WTC11 (cell line): ENCODE measurements at places on chromosomes 12 and 14. TPM values are rescaled to one million over a fixed set of nuclear protein-coding genes. Genes with fewer than 3 reads are reported as not detected.

TDP1 gene
- total RNA-seq: 54.2 to 59.8 TPM (median 57.3 TPM) in 3 replicates

ACRBP gene
- total RNA-seq: 2.1 to 4.2 TPM (median 3.2 TPM) in 3 replicates

- peaks cover 31% of the 10 kb centered on the region for H3K4me1 ChIP-seq
- H3K27me3 ChIP-seq: peaks cover 16% of the 10 kb centered on the region
- peaks cover 10% of the 10 kb centered on the region for H3K36me3 ChIP-seq
- DNase-seq: peak; percentile 41
Observed at GRCh38 chr14:24430682-24431568, 1.2 kb downstream of the KHNYN start.

GYS2 gene
- not detected in 3 replicates for total RNA-seq

- H3K4me1 ChIP-seq: peaks cover 5% of the 10 kb centered on the region; the same call in 1 of the 2 replicates
- DNase-seq: peak; percentile 69
- no peaks in the 10 kb centered on the region for H3K27me3 ChIP-seq
- no peaks in the 10 kb centered on the region for H3K36me3 ChIP-seq
Observed at GRCh38 chr12:117119592-117120198, 20.5 kb upstream of the TESC start.

- H3K27me3 ChIP-seq: no peaks in the 10 kb centered on the region
- H3K36me3 ChIP-seq: peaks cover 5% of the 10 kb centered on the region; the same call in 1 of the 2 replicates
- peak; percentile 71 for DNase-seq
- H3K4me1 ChIP-seq: peaks cover 92% of the 10 kb centered on the region
- H3K27ac ChIP-seq: peak overlapping the region; percentile 80
- H3K4me3 ChIP-seq: peak overlapping the region; percentile 63
Observed at GRCh38 chr14:64196814-64197411, 97.3 kb downstream of the ESR2 start.

- H3K4me3 ChIP-seq: no peak overlapping the region
- no peaks in the 10 kb centered on the region for H3K36me3 ChIP-seq
- H3K27ac ChIP-seq: no peak overlapping the region
- no peak for DNase-seq
Observed at GRCh38 chr12:93802698-93803423, 125.7 kb downstream of the CRADD start.

MMP19 gene
- total RNA-seq: 0.98 to 1.6 TPM (median 1.0 TPM) in 3 replicates

DNA sequence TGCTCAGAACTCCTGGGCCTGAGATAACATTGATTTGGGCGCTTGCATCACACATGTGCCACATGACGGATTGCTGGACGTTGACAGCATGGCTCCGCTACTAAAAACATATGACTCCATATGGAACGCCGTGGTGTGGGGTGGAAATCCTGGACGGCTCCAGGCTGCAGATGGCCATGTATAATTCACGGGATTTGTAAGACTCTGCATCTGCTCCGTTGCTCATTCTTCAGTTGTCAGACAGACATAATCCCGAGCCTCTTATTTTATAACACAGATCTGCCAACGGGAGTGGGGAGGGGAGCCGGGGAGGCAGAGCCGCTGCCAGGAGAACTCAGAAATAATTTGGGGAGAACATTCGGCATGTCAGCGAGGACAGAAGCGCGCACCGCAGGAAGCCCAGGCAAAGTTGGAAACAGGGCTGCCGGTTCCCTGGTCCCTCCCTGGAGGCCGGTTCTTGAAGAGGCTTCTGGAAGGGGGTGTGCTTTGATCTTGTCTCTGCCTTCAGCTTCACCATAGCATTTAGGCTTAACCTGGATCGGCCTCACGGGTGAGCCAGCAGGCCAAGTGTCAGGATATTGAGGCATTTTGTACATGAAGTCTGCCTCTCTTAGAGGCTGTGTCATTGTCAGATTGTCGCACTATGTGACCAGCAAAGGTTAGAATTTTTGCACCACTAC is 45.8 kb upstream of the MYL2 start:
- no peak overlapping the region for H3K4me3 ChIP-seq
- no peaks in the 10 kb centered on the region for H3K4me1 ChIP-seq
- H3K36me3 ChIP-seq: no peaks in the 10 kb centered on the region
- no peak overlapping the region for H3K27ac ChIP-seq
- peaks cover 41% of the 10 kb centered on the region for H3K27me3 ChIP-seq
- no peak for DNase-seq

RND1 gene
- total RNA-seq: 7.6 to 9.1 TPM (median 8.5 TPM) in 3 replicates

MYO1H gene
- total RNA-seq: 0.44 to 0.60 TPM (median 0.50 TPM) in 3 replicates

DNA sequence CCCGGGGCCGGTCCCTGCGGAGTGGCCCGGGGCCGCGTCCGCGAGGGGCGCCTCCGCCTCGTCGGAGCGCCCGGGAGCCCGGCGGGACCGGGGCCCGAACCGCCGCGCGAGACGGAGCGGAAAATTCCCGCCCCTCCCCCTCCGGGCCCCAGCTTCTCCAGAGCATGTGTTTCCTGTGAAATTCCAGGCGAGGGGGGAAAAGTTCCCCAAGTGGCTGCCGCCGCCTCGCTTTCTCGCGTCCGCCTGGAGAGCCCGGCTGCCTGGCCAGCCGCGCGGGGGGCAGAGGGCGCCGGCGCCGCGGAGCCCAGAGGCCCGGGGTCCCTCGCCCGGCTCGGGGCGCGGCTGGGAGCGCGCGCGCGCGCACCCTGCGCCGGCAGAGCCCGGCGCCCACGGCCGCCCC is 904 bp downstream of the CACNA1C start:
- no peak for DNase-seq
- no peak overlapping the region for H3K4me3 ChIP-seq
- no peaks in the 10 kb centered on the region for H3K36me3 ChIP-seq
- peaks cover 58% of the 10 kb centered on the region for H3K27me3 ChIP-seq
- H3K4me1 ChIP-seq: peaks cover 54% of the 10 kb centered on the region

- no peaks in the 10 kb centered on the region for H3K36me3 ChIP-seq
- peaks cover 30% of the 10 kb centered on the region for H3K4me1 ChIP-seq
- DNase-seq: no peak
- H3K4me3 ChIP-seq: no peak overlapping the region
Observed at GRCh38 chr12:6430124-6430989, 14.4 kb upstream of the CD27 start.

TAS2R43 gene
- total RNA-seq: 0.28 to 0.55 TPM (median 0.53 TPM) in 3 replicates

GPRC5A gene
- 1.1 to 1.3 TPM (median 1.3 TPM) in 3 replicates for total RNA-seq

MYH6 gene
- total RNA-seq: 0.09 to 0.14 TPM (median 0.09 TPM) in 3 replicates

DNA sequence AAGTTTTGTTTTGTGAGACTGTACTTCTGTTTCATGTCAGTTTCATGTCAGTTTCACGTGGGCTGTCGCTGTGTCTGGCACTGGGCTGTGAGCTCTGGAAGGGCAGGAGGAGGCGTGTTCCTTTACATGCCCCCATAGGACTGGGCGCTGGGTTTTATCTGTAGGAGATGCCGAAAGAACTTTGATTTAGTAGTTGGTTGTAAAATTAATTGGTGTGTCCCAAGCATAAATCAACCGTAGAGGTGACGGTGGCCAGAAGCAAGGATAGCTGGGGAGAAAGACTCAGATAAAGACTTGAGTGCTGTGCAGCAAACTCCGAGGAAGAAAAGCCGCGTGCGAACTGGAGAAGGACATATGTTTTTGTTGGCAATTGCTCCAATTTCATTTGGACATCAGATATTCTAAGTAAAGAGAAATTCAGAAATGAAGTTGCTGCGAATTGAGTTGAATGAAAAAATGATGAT is 182.5 kb downstream of the VRK1 start:
- no peaks in the 10 kb centered on the region for H3K27me3 ChIP-seq
- peaks cover 13% of the 10 kb centered on the region for H3K36me3 ChIP-seq
- no peak for DNase-seq
- no peak overlapping the region for H3K27ac ChIP-seq
- 0 out of 2 replicates have a peak, but pooled peaks cover 7% of the 10 kb centered on the region for H3K4me1 ChIP-seq

GRCh38 chr12:53719649-53720048 is 7.6 kb downstream of the CALCOCO1 start:
- H3K4me1 ChIP-seq: peaks cover 9% of the 10 kb centered on the region
- no peak overlapping the region for H3K4me3 ChIP-seq
- no peaks in the 10 kb centered on the region for H3K36me3 ChIP-seq
- H3K27ac ChIP-seq: peak overlapping the region; percentile 6; the same call in 1 of the 2 replicates
- no peak for DNase-seq
- no peaks in the 10 kb centered on the region for H3K27me3 ChIP-seq

DNA sequence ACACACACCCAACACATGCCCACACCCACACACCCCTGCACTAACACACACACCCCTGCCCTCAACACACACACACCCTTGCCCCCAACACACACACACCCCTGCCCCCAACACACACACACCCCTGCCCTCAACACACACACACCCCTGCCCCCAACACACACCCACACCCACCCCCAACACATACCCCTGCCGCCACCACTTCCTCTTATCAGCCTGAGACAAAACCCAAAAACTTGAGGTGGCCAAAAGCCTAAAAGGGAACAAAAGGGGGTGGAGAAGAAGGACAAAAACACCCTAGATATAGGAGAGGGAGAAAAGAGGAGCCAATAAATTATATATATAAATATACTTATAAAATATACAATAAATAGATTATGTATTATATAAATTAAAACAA is 9.1 kb upstream of the DEGS2 start:
- no peak overlapping the region for H3K27ac ChIP-seq
- H3K4me1 ChIP-seq: peaks cover 10% of the 10 kb centered on the region
- no peak overlapping the region for H3K4me3 ChIP-seq
- H3K36me3 ChIP-seq: no peaks in the 10 kb centered on the region
- H3K27me3 ChIP-seq: peaks cover 17% of the 10 kb centered on the region
- DNase-seq: no peak

CABP1 gene
- total RNA-seq: 10.1 to 14.1 TPM (median 10.7 TPM) in 3 replicates

TPH2 gene
- 0.55 to 0.83 TPM (median 0.64 TPM) in 3 replicates for total RNA-seq

CCDC196 gene
- total RNA-seq: not detected in 3 replicates

ALDH2 gene
- total RNA-seq: 32.6 to 36.7 TPM (median 36.7 TPM) in 3 replicates

GRCh38 chr12:90106568-90106967 is 397.9 kb upstream of the ATP2B1 start:
- peaks cover 6% of the 10 kb centered on the region for H3K4me1 ChIP-seq
- H3K4me3 ChIP-seq: no peak overlapping the region
- H3K27me3 ChIP-seq: no peaks in the 10 kb centered on the region
- H3K27ac ChIP-seq: no peak overlapping the region

- no peak for DNase-seq
- H3K4me3 ChIP-seq: no peak overlapping the region
- no peak overlapping the region for H3K27ac ChIP-seq
- peaks cover 28% of the 10 kb centered on the region for H3K36me3 ChIP-seq
- H3K4me1 ChIP-seq: peaks cover 8% of the 10 kb centered on the region; the same call in 1 of the 2 replicates
- no peaks in the 10 kb centered on the region for H3K27me3 ChIP-seq
Observed at GRCh38 chr14:71464840-71465239, 467.4 kb upstream of the RGS6 start.

OR10G3 gene
- not detected in 3 replicates for total RNA-seq

- H3K4me1 ChIP-seq: no peaks in the 10 kb centered on the region
- H3K4me3 ChIP-seq: no peak overlapping the region
- no peaks in the 10 kb centered on the region for H3K36me3 ChIP-seq
- peaks cover 11% of the 10 kb centered on the region for H3K27me3 ChIP-seq
- DNase-seq: no peak
Observed at GRCh38 chr12:110062241-110062640, 13.9 kb upstream of the C12orf76 start.

DNA sequence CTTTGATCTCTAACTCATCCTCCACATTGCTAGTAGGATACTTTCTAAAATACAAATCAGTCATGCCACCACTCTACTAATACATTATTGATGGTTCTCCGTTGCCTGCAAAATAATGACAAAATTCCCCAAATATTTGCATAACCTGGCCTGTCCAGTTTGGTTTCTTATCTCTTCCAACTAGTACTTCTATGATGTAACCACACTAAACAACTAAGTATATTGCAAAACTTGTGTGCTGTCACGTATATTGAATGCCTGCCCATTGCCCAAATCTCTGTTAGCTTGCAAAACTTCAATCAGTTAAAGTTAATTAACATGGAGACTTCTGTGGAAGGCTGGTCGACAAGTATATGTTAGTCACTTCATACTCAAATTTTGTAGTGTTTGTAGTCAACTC is 6.5 kb downstream of the OR6C74 start:
- no peaks in the 10 kb centered on the region for H3K4me1 ChIP-seq
- H3K27me3 ChIP-seq: no peaks in the 10 kb centered on the region
- H3K27ac ChIP-seq: no peak overlapping the region

DNA sequence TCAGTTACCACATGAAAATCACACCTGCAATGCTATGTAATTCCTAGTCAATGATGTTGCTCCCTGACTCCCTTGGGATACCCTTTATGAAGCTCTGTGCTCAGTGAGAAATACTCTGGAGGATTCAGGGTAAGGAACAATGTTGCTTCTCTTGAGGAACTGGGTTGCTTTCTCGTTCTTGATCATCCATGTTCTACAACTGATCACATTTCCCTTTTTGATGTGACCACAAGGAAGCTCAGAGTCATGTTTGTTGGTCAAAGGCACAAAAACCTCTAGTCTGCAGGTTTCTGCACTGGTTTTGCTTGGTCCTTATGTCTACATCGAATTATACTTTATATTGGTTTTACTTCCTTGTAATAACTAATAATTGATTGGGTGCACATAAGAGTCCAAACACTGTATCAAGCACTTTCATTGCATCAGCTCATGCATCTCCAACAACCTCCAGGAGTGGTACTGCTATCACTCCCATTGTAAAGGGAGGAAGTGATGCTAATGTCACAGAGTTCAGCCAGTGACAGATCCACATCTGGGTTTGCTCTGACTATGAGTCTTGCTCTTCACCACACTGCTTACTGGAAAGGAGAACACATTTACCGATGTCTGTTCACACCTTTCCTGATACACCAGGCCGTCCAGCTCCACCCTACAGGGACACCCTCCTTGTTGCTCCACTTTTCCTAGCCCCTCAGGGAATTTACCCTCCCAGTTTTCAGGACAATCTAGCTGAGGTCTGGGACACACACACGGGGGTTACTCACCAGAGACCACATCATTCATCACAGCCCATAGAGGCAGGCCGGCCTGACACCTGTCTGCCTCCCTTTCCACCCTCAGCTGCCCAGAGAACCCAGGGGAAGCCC is 41.0 kb downstream of the CMKLR1 start:
- no peaks in the 10 kb centered on the region for H3K27me3 ChIP-seq
- H3K4me3 ChIP-seq: no peak overlapping the region
- no peak for DNase-seq
- no peaks in the 10 kb centered on the region for H3K36me3 ChIP-seq
- H3K27ac ChIP-seq: no peak overlapping the region
- H3K4me1 ChIP-seq: peaks cover 17% of the 10 kb centered on the region

PDZRN4 gene
- total RNA-seq: 0.09 TPM in 1 of 3 replicates, not detected in the others

- no peak for DNase-seq
- peaks cover 87% of the 10 kb centered on the region for H3K4me1 ChIP-seq
- no peaks in the 10 kb centered on the region for H3K27me3 ChIP-seq
- H3K4me3 ChIP-seq: no peak overlapping the region
- no peaks in the 10 kb centered on the region for H3K36me3 ChIP-seq
Observed at GRCh38 chr14:68944162-68944561, 34.9 kb downstream of the ACTN1 start.
